Astrocyte (in vitro differentiated cells and primary cell): ENCODE measurements at places on chromosomes 16 and 17.

GRCh38 chr16:25823891-25824290, 132.1 kb downstream of the HS3ST4 start:
- no peak for DNase-seq

GRCh38 chr17:39622380-39623006, 4.3 kb upstream of the PPP1R1B start:
- no peak for DNase-seq

DNA sequence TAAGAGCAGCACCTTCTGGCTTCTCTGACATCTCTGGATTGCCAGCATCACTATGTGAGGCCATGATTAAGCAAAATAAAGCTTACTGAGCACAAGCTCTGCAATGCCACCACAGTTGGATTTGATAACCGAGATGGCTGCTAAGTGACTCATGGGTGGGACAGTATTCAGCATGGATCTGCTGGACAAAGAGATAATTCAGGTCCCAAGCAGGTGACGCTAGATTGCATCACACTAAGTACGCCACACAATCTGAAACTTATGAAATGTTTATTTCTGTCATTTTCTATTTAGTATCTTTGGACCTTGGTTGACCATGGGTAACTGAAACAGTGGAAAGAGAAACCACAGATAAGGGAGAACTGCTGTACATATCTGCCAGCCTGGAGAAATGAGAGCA, 27.4 kb downstream of the CDRT15 start:
- DNase-seq: no peak

- DNase-seq: no peak
Observed at GRCh38 chr16:57284209-57284951, at the start of gene PLLP. TSS of gene PLLP (minus strand) at chr16:57284672. CDS start at chr16:57284540, 132 bp downstream.

- DNase-seq: peak; percentile 61
Observed at GRCh38 chr16:50313596-50314478, 47.5 kb downstream of the ADCY7 start.
